ENCODE measurements at places on chromosomes 3 and 15.
A peak's percentile ranks its signal among the peaks of the same experiment; 100 is the strongest.

GRCh38 chr3:171088964-171089754 lies 62.6 kb upstream of the SLC2A2 start:
- DNase-seq = no peak

- DNase-seq = no peak
These were observed 28.2 kb downstream of the TPM1 start for GRCh38 chr15:63070681-63071129.

GRCh38 chr3:12175844-12176453 lies 17.2 kb upstream of the TIMP4 start:
- DNase-seq = peak; percentile 77

GRCh38 chr15:50330921-50331320 lies 24.1 kb downstream of the GABPB1 start:
- peak; percentile 7 for DNase-seq

- DNase-seq = peak; percentile 22
These were observed 9.1 kb upstream of the TICRR start for GRCh38 chr15:89566181-89566580.
